ENCODE measurements at places on chromosomes 7 and 10.

GRCh38 chr10:132593389-132593788, 55.8 kb downstream of the INPP5A start:
- DNase-seq, result no peak

GRCh38 chr10:86411281-86411841, 44.8 kb upstream of the GRID1 start:
- DNase-seq, result no peak

GRCh38 chr10:51709324-51709972, 10.1 kb upstream of the CSTF2T start:
- DNase-seq, result no peak

GRCh38 chr7:47452295-47452694, 129.6 kb downstream of the TNS3 start:
- no peak for DNase-seq

DNA sequence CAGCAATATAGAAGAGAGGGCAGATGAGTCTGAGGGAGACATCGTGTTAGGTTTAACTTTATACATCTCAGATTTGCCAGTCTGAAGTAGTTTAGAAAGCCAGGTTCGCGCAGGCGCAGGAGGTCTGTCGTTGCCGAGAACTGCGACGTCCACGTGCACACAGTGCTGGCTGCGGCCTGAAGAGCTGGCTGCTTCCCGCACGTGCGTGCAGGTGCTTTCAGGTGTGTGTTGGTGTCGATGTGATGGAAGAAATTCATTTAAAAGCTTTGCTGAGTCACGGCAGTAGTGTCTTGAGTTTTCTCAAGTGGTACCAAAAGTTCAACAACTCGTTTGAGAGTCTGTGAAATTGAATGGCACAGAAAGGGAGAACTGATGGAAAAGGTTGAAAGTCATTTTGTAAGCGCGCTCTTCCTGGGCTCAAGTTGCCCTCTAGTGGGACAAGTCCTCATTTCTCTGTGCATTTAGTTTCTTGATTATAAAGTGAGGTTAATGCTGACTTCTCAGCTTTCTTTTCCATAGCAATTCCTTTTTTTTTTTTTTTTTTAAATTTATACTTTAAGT, 18.6 kb downstream of the WDR37 start:
- DNase-seq, result no peak

DNA sequence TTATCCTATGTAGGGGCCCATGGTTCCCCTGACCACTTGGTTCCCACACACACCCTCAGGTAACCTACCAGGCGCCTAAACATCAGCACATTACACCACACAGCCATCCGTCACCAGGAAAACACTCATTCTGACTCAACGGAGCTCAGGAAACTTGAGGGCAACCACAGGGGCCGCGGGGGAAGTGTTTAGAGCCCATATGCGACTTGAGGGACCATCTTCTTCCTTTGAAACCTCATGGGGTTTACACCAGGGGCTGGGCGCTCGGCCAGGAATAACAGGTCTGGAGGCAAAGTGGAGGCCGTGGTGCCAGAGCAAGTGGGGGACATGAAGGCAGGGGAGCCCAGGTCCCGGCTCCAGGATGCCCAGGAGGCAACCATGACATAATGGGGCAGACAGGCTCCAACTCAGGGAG, 1.5 kb downstream of the STX1A start:
- no peak for DNase-seq

- no peak for DNase-seq
Observed at GRCh38 chr7:4069268-4070095, 612.6 kb upstream of the FOXK1 start.

All from SK-N-MC (cell line).